ENCODE measurements at places on chromosomes 4 and X.

DNA sequence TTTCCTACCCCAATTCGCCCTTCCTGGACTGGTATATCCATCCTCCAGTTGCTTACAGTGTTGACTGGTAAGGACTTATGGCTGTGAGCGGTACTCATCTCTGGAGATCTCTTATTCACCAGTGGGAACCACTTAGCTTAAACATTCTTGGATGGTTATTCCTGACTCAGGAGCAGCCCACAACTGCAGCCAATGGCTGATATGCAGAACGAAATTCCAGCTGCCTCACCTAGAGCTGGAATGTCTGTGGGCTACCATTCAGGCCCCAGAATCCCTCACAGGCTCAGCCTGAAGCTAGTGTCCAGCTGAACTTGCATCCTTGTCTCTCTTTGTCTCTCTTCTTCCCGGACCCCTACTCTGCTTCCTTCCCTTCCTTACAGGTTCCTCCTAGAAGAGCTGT, 138.9 kb upstream of the SMIM31 start:
- no peak for DNase-seq

- peak; percentile 43 for DNase-seq
Observed at GRCh38 chr4:112704991-112705845, 68.3 kb downstream of the LARP7 start.

- DNase-seq: no peak
Observed at GRCh38 chrX:150842198-150842685, 56.2 kb downstream of the CD99L2 start.

DNA sequence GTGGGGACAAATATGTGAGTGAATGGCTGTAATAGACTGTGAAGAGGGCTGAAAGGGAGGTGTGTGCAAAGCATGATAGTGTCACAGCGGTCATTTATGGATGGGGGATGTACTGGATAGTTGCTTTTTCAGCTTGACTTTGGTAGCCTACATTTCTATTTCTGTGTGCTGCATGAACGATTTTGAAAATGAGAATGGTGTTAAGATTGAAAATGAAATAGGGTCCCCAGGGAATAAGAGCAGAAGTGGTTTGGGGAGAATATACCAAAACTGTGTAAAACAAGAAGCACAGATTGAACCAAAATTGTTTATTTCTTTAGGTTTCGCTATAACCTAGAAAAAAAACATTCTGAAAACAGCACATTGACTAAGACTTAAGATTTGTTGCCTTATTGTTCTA, 58.8 kb upstream of the CLNK start:
- DNase-seq: no peak

GRCh38 chrX:48918301-48918642, 552 bp downstream of the PIM2 start:
- no peak for DNase-seq

GRCh38 chr4:156948738-156949137, 22.9 kb downstream of the PDGFC start:
- no peak for DNase-seq

GRCh38 chr4:133152831-133153481, 3.9 kb downstream of the PCDH10 start:
- no peak for DNase-seq

DNA sequence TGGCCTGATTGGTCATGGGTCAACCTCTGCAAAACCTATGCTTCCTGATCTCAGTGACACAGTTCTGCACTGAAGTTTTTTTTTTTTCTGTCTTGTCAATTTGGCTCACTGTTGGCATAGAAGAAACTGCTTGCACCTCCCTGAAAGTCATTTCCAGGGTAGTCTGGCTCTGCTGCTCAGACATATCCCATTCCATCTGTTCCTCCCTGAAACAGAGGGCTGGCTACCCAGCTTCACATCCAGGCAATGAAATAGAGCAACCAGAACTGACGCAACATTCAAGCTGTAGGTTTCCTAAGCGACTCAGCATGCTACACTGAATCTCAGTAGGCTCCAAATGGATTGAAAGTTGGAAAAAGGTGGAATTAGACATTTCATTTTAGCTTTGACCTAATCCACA, 176.8 kb upstream of the MBNL3 start:
- DNase-seq: no peak

DNA sequence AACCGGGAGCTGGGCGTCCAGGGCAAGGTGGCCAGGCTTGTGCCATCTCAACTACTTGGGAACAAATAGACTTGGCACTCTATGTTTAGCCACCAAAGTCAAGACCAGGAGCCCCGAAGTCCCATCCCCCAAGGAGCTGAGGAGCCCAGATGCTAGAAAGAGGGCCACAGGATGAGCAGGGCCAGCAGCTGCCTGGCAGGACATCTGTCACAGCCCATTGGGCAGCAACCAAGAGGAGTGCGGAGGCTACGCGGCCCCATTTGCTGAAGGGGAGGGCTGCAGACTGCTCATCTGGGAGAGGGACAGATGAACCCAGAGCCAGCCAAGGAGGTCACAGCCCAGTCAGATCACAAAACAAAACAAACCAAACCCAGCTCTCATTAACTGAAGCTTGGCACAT, 22.9 kb upstream of the SOWAHD start:
- DNase-seq: no peak

DNA sequence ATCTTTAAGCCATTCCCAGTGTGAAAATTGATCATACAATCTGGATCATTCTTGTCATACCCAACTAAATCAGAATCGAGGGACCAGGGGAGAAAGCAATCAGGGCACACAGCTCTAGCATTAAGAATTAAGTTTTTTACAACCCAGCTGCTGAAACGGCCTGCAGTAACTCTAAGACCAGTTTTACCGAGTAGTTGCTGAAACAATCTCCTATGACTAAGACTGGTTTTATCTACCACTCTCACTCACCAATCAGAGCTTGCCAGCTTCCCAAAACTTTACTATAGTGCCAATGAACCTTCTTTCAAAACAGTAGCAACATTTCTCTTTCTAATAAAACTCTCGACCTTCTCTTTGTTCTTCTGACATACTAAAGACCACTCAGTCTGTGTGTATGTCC, 2.8 kb upstream of the SAP30 start:
- no peak for DNase-seq

- DNase-seq: no peak
Observed at GRCh38 chr4:211033-211511, 86.8 kb downstream of the ZNF718 start.

- no peak for DNase-seq
Observed at GRCh38 chr4:73728091-73728741, 12.2 kb upstream of the CXCL8 start.

GRCh38 chr4:98659106-98659592, 738 bp upstream of the TSPAN5 start:
- no peak for DNase-seq

DNA sequence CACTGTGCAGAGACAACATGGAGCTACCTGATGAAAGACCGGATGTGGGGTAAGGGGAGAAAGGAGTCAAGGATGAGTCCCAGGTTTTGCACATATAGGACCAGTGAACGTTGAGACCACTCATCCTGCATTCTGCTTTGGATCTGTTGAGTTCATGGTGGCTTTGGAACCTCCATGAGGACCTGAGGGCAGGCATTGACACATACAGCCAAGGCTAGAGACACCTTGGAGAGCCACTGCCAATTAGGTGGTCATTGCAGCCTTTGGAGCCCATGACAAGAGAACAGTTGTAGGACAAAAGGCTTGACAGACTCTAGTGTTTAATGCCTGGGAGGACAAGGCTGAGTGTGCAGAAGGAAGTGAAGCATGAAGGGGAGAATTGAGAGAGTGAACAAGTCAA, 87.9 kb downstream of the STK32B start:
- DNase-seq: no peak

DNA sequence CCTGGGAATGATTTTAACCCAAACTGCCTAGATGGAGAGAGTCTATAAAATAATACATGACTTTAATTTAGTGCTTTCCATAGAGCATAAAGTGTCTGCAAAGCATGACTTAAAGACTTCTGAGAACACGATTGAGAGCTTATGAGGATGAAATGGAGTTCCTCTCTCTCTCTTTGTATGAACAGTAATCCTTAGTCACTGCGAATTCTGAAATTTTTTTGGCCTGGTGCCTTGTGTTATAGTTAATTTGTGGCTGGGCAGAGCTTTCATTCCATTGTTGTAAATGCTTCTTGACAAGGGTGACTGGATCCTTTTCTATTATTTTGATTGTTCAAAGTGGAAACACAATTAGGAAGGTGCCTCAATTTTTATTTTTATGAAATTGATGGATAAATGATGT, 179.5 kb downstream of the CEP135 start:
- no peak for DNase-seq

- DNase-seq: no peak
Observed at GRCh38 chr4:116577321-116577720, 508.1 kb downstream of the TRAM1L1 start.

GRCh38 chrX:48958635-48959094, 1.3 kb upstream of the OTUD5 start:
- peak; percentile 17 for DNase-seq

DNA sequence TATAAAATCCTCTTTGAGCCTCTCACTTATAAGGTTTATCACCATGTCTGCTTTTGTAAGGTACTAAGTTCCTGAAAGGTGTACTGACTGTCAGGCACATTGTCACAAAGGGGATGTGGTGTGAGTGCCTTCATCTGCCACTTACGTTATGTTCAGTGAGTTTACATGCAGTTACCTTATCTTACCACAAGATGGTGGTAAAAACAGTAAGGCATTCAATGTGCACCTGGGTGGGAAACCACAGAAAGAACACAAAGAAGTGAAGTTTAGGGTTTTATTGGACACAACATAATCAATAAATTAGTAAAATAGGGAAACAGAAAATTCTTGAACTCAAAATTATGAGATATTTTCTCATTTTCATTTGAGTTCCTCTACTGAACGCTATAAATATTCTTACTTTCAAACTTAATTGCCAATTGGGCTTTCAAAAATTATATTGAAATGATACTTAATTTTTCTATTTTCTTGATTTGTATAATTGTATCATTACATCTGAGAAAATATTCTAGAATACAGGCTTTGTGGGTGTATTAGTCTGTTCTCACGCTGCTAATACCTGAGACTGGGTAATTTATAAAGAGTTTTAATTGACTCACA, 650.8 kb downstream of the PCDH7 start:
- DNase-seq: no peak

DNA sequence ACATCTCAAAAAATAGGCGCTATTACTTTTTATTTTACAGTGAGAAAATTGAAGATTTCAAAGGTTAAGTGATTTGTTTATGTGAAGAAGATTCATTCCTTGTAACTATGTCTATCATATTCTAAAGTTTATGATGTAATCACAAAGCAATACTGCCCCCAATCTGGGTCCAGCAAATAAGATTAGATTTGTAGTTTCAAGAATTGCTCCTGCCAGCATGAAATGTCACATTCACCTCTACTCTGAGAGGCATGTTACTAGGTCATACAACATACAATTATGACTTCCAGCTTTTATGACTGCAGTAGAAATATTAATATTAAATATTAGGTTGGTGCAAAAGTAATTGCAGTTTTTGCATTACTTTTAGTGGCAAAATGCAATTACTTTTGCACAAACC, 976.2 kb downstream of the FSTL5 start:
- no peak for DNase-seq
